ENCODE measurements at places on chromosomes 5 and 9.

- no peak for DNase-seq
Measured at GRCh38 chr9:138118601-138119071, 241.1 kb downstream of the CACNA1B start.

GRCh38 chr5:85293145-85293785 is 908.6 kb upstream of the EDIL3 start:
- no peak for DNase-seq

- no peak for DNase-seq
Measured at GRCh38 chr5:171308453-171309275, at the start of gene TLX3. Gene TLX3, plus strand, starts transcription at chr5:171309248. Its CDS starts 118 bp downstream, at chr5:171309366.

DNA sequence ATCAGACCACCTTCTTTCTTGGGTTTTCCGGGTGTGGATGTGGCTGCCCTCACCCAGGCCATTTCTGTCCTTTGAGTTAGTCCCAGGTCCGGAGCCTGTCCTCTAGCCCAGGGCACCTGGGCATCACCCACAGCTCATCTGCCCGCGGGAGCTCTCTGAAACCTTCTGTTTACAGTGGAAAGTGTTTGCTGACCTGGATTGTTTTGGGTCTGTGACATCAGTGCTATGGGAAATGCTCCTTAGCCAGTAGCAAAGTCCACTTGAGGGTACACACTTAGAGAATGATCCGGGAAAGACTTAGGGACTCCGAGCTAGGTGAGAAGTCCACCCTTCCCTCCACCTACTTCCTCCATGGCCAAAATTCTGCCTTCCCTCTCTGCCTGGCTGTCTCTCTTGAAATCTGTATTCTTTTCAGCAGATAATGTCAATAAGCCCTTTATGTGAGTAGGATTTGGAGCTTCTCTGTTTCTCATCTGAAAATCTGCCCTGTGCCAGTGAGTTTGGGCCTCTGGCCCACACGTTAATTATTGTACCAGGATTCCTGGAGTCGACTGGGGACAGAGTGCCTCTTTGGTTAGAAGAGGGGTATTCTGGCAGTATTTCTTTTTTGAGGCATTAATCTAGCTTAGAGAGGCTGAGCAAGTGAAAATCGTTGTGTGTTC is 19.9 kb downstream of the ABLIM3 start:
- DNase-seq: no peak

- no peak for DNase-seq
Measured at GRCh38 chr5:2802693-2803365, 51.4 kb upstream of the IRX2 start.

All from CD4-positive, alpha-beta T cell treated with Interleukin-17A for 1 hour (primary cell).